Activated CD4-positive, alpha-beta T cell treated with anti-CD3 and anti-CD28 coated beads, Interleukin-2, amount 10 ng/mL, durations not matched to agents 7 days and 5 days (primary cell): ENCODE measurements at places on chromosomes 4 and X. TPM values are rescaled to one million over a fixed set of nuclear protein-coding genes. Genes with fewer than 3 reads are reported as not detected.

Gene FAM53A
- 1.6 TPM for total RNA-seq

Gene PSAPL1
- not detected for total RNA-seq

DNA sequence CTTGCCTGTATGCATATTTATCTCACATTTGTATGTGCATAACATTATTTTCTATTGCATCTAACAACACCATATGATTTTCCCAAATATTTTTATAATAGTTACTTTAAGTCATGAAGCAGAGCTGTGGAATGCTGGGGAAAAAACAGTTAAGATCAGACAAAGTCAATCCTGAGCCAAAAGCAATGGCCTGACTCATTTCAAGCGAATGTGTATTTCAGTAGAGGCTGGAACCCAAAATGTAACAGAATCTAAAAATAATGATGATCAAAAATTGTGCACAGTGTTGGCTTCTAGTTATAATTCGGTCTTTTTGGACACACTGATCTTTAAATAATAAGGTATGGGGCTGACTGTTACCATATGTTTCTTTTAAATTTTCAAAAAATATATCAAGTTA, 516.2 kb upstream of the ADGRL3 start:
- DNase-seq: no peak

- DNase-seq: no peak
Measured at GRCh38 chr4:37389366-37389765, 144.8 kb downstream of the NWD2 start.

- no peak for DNase-seq
Measured at GRCh38 chrX:110924871-110925270, 129.3 kb upstream of the CHRDL1 start.

GRCh38 chr4:35464964-35465528, 779.3 kb downstream of the ARAP2 start:
- DNase-seq: no peak
